Body of pancreas (tissue), 4 donors: ENCODE measurements at places on chromosomes 2 and 18. TPM values are rescaled to one million over a fixed set of nuclear protein-coding genes. Genes with fewer than 3 reads are reported as not detected.

DNA sequence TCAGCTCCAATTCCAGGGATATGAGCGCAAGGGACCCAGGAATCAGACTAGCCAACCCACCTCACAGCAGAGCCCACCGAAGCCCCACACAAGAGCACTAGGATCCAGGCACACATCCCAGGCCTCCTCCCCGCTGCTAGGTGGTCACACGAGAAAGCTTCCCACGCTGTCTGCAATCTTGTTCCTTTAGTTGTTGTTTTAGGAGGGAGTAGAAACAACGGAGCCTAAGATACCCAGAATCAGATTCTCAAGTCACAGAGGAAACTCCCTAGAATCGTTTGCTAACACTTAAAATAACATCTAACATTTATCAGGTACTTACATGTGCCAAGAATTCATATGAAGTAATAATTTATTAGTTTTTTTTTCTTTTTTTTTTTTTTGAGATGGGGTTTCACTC, 9.7 kb upstream of the ATL2 start:
- DNase-seq = no peak

DNA sequence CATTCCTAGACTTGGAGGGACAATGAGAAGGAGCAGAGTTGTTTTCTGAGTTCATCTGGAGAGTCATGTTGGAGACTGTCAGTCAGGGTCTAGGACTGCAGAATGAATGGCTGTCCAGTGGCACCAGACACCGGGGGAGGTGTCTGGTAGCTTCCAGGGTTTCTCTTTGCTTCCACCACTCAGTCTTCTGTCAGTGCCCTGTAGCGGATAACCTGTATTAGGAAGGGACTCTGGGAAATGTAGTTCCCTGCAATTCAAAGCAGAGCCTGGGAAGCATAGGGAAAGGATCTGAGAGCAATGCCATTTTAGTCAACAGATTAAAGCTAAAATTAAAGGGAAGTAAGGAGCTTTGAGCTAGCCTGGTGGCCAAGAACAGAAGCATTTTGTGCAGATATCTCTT, 257.9 kb downstream of the THSD7B start:
- DNase-seq = no peak

GRCh38 chr18:45664824-45665763, 49.8 kb downstream of the SLC14A2 start:
- peak; percentile 68 for DNase-seq

DNA sequence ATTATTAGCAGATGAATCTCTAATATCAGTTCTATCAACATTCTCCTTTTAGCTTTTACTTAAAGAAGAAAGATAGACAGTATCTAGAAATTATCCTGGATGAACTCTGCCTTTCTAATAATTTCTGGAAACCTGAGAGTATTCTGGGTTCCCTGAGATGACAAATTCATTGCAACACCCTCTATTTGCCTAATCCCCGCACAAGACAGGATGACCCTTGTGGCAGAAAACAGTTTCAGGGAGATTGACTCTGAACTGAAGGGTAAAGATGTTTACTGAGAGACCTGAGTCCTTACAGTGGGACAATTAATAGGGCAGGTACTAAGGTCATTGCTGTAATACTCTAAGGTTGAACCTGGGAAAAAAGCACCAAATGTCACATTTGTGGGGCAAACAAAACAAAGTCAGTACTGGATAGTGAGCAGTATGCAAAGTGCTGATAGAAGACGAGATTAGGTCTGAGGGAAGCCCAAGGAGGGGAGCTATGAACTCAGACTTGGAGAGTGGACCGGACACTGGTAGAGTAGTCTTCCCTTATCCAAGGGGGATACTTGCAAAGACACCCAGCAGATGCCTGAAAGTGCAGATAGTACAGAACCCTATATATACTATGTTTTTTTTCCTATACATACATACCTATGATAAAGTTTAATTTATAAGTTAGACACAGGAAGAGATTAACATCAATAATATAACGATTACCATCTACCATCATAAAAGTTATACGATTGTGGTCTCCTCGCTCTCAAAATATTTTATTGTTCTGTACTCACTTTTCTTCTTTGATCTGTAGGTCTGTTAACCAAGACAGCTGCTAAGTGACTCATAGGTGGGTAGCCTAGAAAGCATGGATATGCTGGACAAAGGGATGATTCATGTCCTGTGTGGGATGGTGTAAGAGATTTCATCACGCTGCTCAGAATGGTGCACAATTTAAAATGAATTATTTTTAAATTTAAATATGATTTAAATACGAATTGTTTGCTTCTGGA, 148.3 kb upstream of the KLHL14 start:
- no peak for DNase-seq

DNA sequence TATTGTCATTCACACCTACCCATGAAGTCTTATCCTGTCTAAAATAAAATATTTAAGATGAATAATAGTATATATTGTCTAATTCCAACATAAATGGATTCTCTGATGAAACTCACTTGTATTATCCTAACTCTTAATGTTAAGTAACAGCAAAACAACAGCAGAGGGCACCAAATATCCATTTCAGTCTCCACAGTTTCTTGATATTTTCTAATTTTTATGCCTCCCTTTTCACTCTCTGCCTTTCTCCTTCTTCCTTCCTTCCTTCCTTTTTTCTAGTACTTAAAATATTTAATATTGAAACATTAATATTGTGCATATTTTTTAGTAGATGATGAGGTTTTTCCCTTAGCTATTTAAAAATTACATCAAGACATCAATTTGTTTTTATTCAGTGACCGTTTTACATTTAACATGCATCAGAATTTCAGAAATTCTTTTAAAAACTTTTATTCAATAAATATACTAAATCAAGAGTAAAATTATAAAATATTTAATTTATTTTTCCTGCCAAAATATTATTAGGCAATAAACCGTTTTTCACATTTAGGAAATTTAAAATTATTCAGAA, 97.6 kb downstream of the WDR7 start:
- DNase-seq = no peak

DNA sequence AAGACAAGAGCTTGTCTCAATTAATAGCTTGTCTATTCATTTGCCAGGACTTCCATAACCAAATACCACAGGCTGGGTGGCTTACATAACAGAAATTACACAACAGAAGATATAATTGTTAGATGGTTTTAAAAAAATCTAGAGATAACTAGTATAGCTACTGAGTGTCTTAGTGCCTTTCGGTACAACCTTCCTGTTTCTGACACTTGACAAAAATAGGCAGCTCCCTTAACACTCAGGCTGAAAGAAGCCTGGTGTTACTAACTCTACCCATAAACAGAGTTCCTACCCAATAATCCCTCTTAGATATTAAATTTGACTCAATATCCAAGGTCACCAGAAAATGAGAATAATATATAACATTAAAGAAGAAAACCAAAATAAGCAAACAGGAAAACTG, 129.7 kb downstream of the BARD1 start:
- no peak for DNase-seq

GRCh38 chr18:26085056-26085455, 5.4 kb downstream of the SS18 start:
- DNase-seq = no peak

GRCh38 chr18:10002280-10002679, 88.5 kb downstream of the VAPA start:
- DNase-seq = no peak

- DNase-seq = no peak
These were observed 82.1 kb downstream of the CDK15 start for GRCh38 chr2:201888426-201888800.

- DNase-seq = no peak
These were observed 250.9 kb downstream of the DSEL start for GRCh38 chr18:67265464-67266245.

DNA sequence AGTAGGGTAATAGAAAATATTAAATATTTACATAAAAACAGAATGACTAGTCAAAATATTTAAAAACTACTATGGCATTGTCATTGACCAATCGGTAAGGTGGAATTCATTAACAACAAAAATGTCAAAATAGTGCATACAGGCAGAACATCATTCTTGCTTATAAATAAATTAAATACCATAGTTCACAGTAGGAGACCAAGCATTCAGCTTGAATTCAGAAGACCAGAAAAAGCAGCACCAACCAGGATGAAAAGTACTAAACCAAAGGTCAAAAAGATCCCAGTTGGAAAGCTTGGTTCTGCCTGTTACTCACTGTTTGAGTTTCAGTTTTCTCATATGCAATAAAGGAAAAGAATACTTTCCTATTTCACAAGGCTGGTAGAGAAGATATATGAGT, 244.3 kb downstream of the OSR1 start:
- DNase-seq = no peak

DNA sequence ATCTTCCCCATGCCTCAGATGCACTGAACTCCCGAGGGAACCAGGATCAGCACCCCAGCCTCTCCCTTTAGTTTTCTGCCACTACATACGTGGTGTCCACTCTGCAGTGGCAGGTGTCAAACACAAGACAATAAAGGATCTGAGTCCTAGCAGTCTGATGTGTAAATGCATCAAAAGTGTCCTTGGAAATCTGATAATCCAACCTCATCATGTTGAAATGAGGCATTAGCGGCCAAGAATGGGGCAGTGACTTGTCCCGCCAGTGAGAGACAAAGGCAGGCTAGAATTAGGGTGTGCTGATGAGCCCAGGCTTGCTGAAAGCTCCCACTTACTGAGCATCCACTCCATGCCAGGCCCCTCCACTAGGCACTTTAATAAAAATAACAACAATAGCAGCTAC, 52.9 kb downstream of the EN1 start:
- no peak for DNase-seq

GRCh38 chr2:88601286-88601685, 26.0 kb downstream of the EIF2AK3 start:
- DNase-seq = no peak

DNA sequence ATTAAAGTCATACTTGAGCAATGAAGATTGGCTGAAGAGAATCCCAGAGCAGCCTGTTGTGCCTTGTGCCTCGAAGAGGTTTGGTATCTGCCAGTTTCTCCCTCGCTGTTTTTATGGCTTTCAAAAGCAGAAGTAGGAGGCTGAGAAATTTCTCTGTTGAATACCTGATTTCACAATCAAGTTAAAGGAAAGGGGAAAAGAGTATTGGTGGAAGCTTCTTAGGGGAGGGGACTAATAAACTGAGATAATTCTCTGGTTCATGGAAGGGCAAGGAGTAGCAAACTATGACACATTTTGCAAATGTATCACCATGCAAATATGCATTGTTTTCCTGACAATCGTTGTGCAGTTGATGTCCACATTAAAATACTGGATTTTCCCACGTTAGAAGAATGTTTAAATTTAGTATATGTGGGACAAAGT, at the start of gene IL1B:
IL1B (minus strand) TSS at position 85 of the 423 bp plus-strand sequence. CDS start 550 bp downstream, outside the sequence.
- DNase-seq = no peak

DNA sequence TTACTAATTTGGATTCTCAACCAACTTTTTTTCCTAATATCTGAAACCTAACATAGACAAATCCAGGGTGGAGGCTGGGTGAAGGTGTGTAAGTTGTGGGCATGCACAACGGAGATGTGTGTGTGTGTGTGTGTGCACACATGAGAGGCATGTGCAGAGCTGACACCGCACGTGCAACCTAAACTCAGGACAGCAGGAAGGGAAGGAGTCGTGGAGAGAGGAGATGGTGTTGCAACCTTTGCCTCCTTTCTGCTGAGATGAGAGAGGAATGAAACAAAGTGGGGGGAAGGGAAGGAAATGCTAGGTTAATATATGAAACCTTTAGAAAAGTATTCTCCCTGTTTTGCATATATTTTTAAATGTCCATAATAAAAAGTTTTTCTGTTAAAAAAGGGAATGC, 64.7 kb downstream of the KCTD1 start:
- DNase-seq = no peak

DNA sequence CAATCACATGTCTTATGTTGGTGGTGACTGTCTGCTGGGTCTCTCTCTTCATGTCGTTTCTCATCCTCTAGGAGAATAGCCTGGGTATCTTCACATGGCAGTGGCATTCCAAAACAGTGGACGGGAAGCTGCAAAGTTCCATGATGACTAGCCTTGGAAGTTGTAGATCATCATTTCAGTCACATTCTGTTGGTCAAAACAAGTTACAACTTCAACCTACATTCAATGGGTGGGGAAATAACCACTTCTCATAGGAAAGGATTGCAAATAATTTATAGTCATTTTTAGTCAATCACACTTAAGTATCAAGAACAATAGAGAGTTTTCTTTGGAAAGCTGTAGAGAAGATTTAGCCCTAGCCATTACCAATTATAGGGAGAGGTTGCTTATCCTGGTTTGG, 395.0 kb upstream of the CDH2 start:
- no peak for DNase-seq

GRCh38 chr2:199309411-199309810, 148.3 kb downstream of the SATB2 start:
- no peak for DNase-seq

GRCh38 chr2:56656826-56657225, 473.0 kb downstream of the CCDC85A start:
- no peak for DNase-seq

GRCh38 chr18:46283268-46283667, 179.1 kb downstream of the HAUS1 start:
- no peak for DNase-seq

DNA sequence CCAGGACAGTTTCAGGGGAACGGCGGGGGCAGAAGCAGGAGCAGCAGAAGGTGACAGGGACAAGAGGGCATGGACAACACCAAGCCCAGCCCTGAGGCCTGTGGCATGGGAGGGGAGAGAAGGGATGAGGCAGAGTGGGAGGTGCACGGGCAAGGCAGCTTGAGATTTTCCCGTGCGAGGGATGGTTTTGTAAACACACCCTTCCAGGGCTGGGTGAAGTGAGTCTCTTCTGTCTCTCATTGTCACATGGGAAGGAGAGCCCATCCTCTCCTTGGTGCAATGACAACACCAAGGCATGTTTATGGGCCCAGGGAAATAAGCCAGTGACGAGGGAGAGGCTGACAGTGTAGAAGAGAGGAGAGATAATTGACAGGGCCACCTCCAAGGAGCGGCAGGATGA, 69.6 kb upstream of the RIOK3 start:
- no peak for DNase-seq

GRCh38 chr18:52499016-52499415, 159.0 kb downstream of the DCC start:
- no peak for DNase-seq

The KLHL41 gene
- 1.3 TPM for total RNA-seq

The LIMS4 gene
- total RNA-seq = 8.3 TPM

The TEKT4 gene
- not detected for total RNA-seq

The ERBB4 gene
- 4.4 TPM for total RNA-seq

The LAMA1 gene
- 3.4 TPM for total RNA-seq

The RFX8 gene
- not detected for total RNA-seq
